ENCODE measurements at places on chromosomes 12 and 14.
A peak's percentile ranks its signal among the peaks of the same experiment; 100 is the strongest.

- DNase-seq, result no peak
These were observed at the start of gene RFLNA for GRCh38 chr12:124294780-124295341. RFLNA (plus strand) TSS chr12:124295093; CDS start chr12:124295430, 337 bp downstream.

DNA sequence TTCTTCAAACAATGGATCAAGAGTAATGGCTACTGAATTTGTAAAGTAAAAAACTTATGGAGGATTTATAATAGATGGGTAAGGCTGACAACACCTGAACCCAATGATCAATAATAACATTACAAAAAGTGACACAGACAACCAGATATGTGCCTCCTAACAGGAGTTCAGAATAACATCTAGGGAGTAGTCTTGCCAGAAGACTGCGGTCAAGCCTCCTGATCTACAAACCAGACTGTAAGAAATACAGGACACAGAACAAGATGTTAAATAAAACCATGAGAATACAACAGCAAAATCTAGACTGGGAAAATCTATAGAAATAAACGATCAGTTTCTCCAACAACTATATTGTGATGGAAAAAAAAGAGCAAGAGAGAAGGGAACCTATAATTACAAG lies 262.6 kb upstream of the TMTC1 start:
- DNase-seq, result no peak

DNA sequence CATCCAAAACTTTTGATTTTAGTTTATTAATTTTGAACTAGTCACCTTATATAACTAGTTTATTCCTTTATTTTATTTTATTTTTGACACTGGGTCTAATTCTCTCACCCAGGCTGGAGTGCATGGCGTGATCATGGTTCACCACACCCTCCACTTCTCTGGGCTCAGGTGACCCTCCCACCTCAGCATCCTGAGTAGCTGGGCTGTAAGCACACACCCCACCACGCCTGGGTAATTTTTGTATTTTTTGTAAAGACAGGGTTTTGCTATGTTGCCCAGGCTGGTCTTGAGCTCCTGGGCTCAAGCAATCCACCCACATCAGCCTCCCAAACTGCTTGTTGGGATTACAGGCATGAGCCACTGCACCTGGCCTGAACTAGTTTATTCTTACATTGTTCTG lies 17.3 kb downstream of the PCNX1 start:
- DNase-seq, result no peak

GRCh38 chr14:75886636-75887348 lies 95.0 kb downstream of the TGFB3 start:
- DNase-seq, result peak; percentile 28

GRCh38 chr12:68667291-68667690 lies 19.5 kb upstream of the NUP107 start:
- DNase-seq, result no peak

- DNase-seq, result peak; percentile 83
These were observed 12.9 kb downstream of the SPRYD3 start for GRCh38 chr12:53065975-53066931.

- no peak for DNase-seq
These were observed 37.6 kb downstream of the MUCL1 start for GRCh38 chr12:54891717-54892478.

DNA sequence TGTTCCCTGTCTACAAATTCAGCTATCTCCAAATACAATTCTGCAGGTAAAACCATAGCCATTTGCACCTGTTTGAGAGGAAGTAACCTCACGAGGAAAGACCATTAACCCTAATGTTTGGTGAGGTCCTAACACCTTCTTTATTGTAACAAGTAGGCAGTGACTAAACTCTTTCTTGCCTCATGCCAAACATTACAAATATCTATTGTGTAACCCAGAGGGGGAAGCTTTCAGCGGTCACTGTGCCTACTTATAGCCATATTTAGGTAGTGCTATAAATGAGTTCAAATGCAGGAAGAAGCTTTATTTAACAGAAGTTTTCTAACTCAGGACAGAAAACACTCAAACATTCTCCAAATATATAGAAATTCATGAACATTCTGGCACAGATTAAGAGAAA lies 252.7 kb downstream of the LRFN5 start:
- no peak for DNase-seq

DNA sequence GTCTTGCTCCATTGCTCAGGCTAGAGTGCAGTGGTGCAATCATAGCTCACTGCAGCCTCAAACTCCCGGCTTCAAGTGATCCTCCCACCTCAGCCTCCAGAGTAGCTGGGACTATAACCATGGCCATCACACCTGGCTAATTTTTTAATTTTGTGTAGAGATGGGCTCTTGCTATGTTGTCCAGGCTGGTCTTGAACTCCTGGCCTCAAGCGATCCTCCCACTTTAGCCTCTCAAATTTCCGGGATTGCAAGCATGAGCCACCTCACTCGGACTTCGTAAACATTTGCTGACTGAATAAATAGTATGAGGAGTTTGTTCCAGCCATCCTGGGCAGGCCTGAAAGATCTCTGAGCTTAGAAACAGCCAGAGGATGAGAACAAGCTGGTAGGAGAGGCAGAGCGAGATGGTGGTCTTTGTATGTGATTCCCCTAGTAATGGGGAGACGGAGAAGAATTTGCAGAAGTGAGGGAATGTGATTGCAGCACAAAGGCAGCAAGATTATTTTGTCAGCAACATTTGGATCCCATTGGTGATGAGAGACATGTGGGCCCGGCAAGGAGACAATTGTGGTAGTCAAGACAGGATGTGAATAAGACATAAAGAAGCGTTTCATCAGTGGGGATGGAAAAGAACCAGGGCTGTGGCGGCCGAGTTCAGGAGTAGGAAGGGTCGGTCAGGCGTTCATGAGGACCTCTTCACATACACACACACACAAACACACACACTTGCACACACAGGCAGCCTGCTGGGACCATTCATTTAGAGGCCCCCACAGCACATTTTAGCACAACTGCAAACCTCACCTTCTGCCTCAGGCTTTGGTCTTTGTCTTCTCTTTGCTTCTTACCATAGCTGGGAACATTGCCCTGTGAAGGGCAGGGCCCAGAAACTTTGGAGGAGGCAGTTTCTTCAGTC lies 155.5 kb downstream of the ZFP36L1 start:
- DNase-seq, result peak; percentile 23

GRCh38 chr12:67966560-67966959 lies 22.7 kb upstream of the IFNG-AS1 start:
- DNase-seq, result no peak

DNA sequence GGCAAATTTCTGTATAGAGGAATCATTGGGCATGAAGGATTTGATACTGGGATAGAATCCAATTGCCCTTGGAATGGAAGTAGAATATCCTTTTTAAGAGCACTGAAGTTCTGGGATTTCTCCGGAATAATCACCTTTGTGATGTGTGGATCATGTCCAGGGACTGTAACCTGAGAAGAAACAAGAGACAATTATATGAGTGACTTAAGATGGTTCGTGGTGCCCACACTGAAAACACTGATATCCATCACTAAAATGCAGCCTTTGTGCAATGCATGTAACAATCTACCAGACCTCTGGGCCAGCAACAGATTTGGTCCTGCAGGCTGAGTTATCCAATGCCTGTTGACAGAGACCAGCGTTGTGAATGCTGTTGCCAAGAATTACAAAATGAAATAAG lies 48.5 kb downstream of the MDM2 start:
- no peak for DNase-seq

DNA sequence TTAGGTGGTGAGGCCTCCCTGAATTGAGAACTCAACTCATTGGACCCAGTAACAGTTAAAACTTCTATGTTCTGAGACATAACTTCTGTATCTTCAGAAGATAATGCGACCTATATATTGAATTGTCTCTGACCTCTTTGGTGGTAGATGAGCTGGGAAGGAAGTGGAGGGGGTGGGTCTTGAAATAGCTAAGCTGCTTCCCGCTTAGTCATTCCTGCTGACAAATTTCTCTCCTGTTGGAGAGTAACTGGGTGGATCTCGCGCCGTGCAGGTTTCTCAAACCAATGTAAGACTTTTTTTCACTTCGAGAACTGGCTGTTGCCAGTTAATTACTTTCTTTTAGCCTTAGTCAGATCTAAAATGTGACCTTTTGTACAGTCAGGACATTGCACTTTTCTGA lies 100.8 kb downstream of the PPHLN1 start:
- DNase-seq, result peak; percentile 74

DNA sequence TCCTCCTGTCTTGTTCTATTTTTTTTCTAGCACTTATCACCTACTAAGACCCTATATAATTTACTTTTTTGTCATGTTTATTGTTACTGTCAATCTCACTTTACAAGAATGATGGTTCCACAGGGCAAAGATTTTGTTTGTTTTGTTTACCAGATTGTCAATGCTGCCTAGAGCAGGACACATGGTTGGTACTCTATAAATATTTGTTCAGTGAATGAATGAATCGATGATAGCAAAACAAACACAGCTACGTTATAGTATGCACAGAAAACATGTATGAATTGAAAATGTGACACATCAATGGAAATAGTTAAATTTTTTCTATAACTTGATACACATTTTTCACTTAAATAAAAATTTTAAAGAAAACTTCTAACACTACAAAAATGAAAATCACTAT lies 67.1 kb upstream of the KRR1 start:
- no peak for DNase-seq

DNA sequence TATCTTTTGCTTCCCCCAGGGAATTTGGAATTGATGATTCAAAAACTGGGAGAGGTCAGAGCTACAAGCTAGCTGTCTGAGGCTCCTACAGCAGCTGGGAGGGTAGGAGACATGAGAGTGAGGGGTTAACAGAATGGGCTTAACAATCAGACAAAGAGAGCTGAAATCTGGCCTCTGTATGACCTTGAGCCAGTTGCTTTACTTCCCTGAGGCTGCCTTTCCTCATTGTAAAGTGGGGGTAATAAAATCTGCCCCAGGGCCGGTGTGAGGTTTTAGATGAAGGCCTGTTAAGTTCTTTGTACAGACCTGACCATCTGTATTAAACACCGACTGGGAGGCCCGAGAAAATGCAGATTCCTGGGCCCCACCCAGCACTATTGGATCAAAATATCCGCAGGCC lies 164.3 kb upstream of the NOS1 start:
- no peak for DNase-seq

- no peak for DNase-seq
These were observed 136.0 kb downstream of the TSPAN9 start for GRCh38 chr12:3213188-3213587.

DNA sequence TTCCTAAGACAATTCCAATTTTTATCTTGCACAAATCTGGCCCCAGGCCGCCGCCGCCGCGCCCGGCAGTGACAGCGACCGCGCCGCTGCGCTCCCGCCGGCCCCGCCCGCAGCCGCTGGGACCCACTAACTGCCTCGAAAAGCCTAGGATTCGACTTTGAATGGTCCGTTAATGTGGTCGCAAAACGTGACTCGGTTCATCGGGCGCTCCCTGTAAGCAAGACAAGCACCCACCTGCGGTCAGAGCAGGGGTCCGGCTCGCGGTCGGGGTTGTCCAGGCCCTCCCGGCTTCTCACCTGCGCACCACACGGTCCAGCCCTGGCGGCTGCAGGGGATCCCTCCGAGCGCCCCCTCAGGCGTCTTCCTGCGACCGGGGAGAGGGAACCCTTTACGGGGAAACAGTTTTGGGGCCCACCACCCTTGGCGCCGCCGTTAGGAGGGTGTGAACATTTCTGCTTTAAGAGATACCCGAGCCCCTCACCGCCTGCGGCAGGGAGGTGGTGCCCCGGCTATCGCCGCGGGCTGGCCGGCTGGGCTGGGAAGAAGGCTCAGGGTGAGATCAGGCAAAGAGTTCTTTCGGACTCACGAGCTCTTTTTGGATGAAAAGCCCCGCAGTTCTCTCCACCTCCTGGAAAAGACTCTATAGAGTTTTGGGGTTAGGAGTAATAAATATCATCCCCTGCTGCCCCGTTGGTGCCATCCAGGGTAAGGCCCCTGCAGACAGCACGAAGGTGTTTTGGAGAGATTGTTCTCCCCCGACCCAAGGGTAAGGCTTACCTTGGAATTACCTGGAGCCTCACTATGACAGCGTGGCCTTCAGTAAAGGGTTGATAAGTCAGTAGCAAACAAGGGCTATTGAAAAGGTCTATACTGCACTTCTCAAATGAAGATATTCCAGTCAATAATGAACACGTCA lies 13.6 kb upstream of the FOXJ2 start:
- DNase-seq, result peak; percentile 48

DNA sequence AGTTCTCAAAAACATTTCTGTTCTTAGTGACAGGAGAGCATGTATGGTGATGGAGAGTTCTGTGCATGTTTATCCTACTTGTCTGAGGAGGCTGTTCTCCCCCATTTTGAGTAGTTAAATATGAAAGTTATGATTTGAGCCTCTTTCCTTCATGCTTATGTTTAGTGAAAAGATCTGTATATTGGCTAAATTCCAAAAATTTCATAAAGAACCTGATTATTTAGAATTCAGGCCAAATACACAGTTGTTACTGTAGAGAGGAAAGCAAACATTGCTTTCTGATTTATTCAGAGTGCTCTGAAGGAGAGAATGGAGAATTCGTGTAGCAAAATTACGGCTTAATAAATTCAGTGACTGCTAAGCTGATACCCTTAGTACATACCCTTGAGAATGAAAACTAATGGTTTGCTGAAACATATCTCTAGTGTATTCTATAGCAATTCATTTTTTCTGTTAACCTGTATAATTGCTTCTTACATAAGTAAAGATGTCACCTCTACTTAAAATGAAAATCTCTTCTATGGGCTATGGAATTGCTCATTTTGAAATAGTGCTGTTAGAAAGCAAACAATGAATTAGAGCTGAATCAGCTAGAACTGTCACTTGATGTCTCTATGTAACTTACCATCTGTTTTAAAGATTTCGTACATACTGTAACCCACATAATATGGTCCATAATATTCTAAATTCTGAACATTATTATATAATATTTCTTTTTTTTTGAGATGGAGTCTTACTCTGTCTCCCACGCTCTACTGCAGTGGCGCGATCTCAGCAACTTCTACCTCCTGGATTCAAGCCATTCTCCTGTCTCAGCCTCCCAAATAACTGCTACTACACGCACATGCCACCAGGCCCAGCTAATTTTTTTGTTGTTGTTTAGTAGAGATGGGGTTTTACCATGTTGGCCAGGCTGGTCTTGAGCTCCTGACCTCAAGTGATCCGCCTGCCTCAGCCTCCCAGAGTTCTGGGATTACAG lies 417.0 kb upstream of the RGS6 start:
- no peak for DNase-seq
